ENCODE measurements at places on chromosomes 2 and 18. TPM values are rescaled to one million over a fixed set of nuclear protein-coding genes. Genes with fewer than 3 reads are reported as not detected.

DNA sequence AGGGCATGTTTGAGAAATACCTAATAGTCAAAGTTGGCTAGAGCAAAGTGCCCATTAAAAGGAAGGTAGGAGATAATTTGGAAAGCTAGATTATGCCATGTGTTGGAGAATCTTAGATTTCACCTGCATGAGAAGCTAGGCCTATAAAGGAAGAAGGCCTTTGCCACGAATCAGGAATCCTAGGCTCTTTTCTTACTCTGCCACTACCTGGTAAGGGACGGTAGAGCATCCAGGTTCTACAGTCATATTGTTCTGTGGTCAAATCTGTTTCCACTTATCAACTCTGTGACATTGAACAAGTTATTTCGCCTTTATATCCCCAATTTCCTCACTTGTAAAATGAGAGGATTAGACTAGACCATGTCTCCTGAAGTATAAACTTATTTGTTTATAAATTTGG lies 3.6 kb upstream of the KCNJ3 start:
- DNase-seq: no peak

DNA sequence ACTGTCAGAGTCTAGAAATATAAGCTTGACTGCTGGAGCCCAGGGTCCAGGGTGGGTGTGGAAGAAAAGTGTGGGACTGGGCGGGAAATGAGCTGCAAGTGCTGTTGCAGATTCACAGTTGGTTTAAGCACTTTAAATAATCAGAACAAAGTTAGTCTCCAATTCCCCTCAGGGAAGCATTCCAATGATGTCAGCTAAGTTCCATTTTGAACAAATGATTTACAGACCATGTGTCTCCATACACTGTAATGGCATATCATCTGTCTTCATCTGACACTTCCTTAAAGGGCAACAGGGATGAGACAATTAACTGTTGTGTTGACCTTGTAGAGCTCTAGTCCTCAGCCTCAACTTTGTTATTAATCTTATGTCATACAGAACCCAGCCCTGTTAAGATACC lies 31.5 kb upstream of the REG3A start:
- no peak for DNase-seq

Gene LRP1B
- 0.36 TPM for total RNA-seq

DNA sequence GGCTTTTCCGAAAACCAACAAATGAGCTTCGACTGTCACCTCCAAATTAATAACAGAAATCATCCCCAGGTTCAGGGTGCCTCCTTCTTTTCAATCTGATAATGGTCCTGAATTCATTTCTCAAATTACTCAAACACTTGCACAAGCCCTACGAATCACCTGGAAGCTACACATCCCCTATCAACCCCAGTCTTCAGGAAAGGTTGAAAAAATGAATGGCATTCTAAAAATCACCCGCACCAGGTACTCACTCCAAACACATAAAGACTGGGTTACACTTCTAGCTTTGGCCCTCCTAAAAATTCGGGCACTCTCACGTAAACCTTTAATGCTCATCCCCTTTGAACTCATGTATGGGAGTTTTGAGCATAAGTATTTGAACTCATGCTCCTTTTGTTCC lies 23.9 kb downstream of the EIF2AK2 start:
- no peak for DNase-seq

Gene DLGAP1
- 1.4 TPM for total RNA-seq

DNA sequence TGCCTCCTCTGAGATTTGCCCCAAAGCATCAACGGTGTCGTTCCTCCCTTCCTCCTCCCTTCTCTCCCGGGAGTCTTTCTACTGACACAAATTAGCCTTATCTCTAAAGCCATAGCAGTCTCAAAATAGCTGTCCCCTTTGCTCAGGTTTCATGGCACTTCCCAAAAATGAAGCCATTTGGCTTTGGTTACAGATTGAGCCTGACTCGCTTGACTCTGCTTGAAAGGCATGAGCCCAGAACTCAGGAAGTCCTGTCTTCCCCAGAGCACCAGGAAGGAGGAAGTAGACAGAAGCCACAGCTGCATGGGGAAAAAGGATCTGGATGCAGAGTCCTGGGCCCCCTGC lies 234.4 kb upstream of the RGPD4 start:
- DNase-seq: no peak

DNA sequence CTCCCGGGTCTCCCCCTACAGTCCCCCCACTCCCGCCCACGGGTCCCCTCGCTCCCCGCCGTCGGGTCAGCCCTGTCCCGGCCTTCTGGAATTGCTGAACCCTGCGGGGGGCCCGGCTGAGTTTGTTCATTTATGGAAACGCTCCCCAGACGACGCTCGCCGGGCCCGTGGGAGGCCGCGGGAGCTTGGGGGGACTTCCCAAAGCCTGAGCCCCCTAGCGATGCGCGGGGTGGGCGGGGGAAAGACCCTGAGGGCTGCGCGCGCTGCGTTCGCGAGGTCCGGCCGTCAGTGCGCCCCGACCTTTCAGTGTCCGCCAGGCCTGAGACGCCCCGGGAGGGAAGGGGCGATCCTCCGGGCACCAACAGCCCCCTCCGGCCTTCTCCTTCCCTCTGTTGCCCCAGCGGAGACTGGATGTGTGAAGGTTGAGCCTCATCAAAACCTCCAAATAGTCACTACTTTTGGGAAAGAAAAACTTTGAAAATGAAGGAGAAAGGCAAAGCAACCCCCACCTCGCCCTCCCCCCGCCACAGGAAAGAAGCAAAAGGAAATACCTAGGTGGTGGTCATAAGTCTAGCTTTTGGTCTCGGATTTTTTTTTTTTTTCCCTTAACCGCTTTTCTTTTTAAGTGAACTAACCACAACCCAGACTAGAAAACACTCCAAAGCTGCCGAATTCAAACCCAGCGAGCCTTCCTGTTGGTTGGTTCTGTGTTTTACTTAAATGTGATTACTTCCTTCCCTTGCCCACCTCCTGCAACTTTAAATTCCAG lies 509 bp upstream of the CYS1 start:
- no peak for DNase-seq

Gene UGT1A9
- not detected for total RNA-seq

DNA sequence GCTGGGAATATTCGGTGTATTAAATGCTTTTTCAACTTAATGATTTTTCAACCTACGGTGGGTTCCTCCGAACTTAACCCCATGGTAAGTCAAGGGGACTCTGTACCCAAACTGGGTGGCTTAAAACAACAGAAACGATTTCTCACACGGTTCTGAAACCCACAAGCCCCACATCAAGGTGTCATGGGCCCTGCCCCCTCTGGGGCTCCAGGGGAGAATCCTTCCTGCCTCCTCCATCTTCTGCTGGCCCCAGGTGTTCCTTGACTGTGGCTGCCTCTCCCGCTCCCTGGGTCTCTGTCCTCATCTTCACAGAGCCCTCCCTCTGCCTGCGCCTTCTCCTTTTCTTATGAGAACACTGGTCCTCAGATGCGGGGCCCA lies 301.3 kb upstream of the SALL3 start:
- no peak for DNase-seq

DNA sequence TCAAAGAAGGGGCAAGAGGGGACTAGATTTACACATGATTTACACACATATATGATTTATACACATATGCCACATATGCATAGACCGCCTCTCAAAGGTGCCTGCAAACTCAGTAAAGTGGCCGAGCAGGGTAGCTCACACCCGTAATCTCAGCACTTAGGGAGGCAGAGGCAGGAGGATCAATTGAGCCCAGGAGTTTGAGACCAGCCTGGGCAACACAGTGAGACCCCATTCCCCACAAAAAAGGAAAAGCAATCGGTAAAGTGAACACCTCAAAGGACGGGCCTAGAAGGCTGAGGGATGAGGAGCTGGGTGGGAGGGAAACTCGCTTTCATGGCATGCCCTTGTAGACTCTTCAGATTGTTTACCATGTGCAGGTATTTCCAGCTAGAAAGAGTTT lies 5.1 kb downstream of the ANKRD39 start:
- no peak for DNase-seq

GRCh38 chr18:31741097-31741735 lies 19.5 kb downstream of the SLC25A52 start:
- peak; percentile 61 for DNase-seq

GRCh38 chr2:29810956-29811355 lies 110.4 kb downstream of the ALK start:
- DNase-seq: no peak

DNA sequence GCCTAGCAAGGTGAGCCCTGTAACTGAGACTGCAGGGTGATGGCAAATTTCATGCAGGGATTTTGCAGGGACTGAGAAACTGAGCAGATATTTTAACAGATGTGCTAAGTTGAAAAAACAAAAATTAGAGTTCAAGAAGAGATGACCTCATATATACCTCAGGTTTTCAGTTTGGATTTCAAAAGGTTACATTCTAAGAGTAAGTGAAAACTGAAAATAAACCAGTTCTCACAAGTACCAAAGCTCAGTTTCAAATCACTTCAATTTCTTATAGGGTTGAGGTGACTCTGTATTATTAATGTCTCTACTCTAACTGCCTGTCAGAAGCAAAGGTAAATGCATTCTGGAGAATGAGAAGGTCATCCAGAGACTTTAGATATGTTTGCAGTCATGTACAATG lies 237.4 kb upstream of the VRK2 start:
- no peak for DNase-seq

DNA sequence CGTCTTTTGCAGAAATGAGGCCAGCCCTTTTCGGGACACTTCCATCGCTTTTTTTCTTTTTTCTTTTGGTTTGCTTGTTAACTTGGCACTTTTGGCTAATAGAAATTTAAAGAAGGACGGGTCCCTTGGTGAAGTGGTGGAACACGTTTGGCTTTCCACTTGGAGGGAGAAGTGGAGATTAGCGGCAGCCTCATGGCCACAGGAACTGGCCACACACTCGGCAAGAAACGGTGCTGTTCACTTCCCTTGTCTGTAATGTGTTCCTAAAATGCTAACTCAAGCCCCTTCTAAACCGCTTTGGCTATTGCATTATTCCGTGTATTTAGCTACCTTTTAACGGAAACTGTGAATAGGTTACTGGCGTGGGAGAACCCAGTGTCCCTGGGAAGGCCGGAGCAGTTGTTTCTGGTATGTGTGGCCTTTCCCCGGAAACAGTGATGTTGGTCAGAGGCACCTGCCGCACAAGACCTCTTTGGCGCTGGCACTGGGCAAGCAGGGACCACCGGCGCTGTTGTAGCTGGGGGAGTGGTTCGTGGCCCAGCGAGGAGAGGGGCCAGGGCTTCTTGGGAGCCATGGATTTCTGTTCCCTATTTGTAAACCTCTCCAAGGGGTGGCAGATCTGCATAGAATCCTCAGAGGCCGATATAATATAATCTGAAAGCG lies 981 bp downstream of the RAMP1 start:
- DNase-seq: no peak

GRCh38 chr2:40348038-40348437 lies 103.9 kb downstream of the SLC8A1 start:
- DNase-seq: no peak

GRCh38 chr2:111930875-111931274 lies 32.5 kb downstream of the MERTK start:
- peak; percentile 82 for DNase-seq

DNA sequence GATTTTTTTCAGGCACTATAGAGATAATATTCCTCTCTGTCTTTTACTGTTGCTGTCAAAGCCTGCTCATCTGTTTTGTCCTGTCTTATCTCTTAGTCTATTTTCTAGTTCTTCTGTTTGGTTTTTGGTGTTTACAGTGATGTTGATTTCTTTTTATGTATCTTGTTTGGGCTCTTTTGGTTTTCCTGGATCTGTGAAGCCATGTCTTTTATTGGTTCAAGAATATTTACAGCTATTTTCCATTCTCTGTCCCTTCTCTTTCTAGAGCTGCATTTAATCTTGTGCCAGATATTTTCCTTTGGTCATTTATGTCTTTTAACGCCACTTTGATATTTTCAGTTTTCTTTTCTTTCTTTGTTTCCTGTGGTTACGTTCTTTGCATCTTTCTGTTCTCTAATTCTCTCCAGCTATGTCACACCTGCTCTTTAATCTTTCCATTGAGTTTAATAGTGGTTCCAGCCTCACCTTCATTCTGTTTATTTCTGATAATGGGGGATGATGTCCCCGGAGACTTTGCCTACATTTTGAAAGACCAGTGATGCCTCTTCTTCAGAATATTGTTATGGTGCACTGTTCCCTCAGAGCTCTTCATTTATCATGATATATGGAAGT lies 32.0 kb downstream of the SMCHD1 start:
- DNase-seq: no peak

GRCh38 chr2:126788652-126789051 lies 110.0 kb upstream of the TEX51 start:
- DNase-seq: no peak

Gene CCDC74A
- total RNA-seq: 15.1 TPM

GRCh38 chr2:201880993-201881611 lies 74.8 kb downstream of the CDK15 start:
- peak; percentile 69 for DNase-seq

GRCh38 chr2:231391981-231392380 lies 3.5 kb upstream of the B3GNT7 start:
- no peak for DNase-seq

DNA sequence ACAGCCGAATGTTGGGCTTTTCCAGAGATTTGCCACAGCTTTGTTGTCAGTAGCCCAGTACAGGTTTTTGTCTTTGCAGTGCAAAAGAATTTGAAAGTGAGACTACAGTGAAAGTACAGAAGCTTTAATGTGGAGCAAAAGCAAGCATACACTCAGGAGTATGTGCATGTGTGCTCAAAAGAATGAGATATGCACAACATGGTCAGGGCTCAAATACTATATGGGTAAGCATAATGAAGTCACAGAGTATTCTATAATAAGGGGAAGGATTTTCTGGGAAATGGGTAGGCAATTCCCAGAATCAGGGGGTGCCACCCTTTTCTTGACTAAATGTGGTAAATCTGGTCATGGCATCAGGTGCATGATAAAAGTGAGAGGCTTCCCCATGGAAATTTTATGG lies 72.1 kb upstream of the SULT1C3 start:
- DNase-seq: no peak

Gene AGXT
- total RNA-seq: not detected

GRCh38 chr2:70828914-70829824 lies 6.4 kb downstream of the CD207 start:
- DNase-seq: peak; percentile 62

Gene COX5B
- 198 TPM for total RNA-seq

DNA sequence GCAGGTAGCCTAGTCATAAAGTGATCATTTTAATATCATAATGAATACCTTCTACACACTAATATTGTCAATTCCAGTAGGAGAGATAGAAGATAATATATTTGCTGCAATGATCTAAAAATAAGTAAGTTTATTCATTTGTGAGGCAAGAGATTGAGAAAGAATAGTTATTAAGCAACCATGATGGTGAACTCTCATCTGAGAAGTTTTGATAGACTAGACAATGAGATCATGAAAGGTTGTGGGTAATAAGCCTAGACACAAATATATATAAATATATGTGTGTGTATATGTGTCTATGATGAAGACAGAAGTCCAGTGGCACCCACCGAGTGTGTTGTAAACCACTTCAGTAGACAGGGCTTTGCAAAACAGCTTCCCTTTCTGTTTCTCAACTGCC lies 181.0 kb upstream of the CHST9 start:
- no peak for DNase-seq
